ENCODE measurements at places on chromosomes 7 and 10. TPM values are rescaled to one million over a fixed set of nuclear protein-coding genes. Genes with fewer than 3 reads are reported as not detected.

IGF2BP3 gene
- total RNA-seq: 11.8 TPM

UCMA gene
- not detected for total RNA-seq

ANXA8L1 gene
- 179 TPM for total RNA-seq

PGAM2 gene
- not detected for total RNA-seq

DNA sequence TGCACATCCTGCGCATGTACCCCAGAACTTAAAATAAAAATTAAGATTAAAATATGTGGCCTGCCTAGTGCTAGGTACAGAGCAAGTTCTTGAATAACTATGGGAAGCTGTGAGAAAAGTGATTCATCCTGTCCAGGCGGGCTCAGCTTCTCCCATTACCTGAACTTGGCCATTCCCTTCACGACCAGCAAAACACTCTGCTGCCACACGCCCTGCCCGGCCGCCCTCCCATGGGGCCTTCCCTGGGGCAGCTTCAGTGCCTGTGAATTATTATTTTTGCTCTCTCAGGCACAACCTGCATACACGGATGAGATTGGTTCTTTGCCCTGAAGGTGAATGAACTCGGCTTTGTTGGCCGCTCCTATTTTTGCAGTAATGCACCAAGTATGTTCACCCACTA is 209.2 kb upstream of the SHH start:
- no peak for DNase-seq

GRCh38 chr10:49307921-49308320 is 9.0 kb downstream of the C10orf71 start:
- no peak for DNase-seq

Measured in vagina (tissue), 2 donors.